Fibroblast of skin of left biceps (primary cell): ENCODE measurements at places on chromosomes 5 and 9.

DNA sequence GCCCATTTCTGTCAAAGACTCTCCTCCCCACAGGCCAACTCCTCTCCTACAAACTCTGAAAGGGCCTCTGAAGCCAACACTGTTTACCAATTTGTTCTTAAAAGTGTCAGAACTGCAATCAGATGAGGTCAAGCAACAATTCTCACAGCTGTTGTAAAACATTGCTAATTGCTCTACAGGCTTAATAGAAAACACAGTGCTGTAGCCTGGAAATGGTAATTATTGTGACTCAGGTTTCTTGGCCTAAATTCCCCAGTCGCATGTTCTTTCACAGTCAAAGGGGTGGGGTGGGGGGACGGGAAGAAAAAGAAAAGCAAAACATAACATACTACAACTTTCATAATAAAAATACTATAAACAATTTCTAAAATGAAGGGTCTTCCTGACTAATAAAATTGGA, 343.2 kb downstream of the DMAC1 start:
- DNase-seq = no peak

DNA sequence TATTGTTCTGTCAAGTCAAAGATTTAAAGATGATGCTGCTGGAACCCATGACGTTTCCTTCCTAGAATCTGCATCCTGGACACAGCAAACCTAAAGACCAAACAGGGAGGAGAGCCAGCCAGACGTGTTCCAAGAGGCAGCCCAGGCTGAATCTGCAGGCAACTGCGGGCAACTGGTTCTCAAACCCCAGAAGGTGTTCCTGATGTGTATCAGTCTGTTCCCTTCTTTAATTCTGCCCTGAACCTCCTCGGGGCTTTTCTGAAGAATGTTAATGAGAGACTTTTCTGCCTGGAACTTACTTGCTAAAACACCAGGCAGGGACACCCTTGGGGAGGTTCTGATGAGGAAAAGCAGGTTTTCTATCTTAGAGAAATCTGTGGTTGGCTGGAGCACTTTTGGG, 132.8 kb upstream of the RETREG1 start:
- no peak for DNase-seq

GRCh38 chr9:37262410-37262809, 142.0 kb downstream of the ZCCHC7 start:
- no peak for DNase-seq

GRCh38 chr9:68416936-68417564, 60.6 kb downstream of the PGM5 start:
- no peak for DNase-seq

DNA sequence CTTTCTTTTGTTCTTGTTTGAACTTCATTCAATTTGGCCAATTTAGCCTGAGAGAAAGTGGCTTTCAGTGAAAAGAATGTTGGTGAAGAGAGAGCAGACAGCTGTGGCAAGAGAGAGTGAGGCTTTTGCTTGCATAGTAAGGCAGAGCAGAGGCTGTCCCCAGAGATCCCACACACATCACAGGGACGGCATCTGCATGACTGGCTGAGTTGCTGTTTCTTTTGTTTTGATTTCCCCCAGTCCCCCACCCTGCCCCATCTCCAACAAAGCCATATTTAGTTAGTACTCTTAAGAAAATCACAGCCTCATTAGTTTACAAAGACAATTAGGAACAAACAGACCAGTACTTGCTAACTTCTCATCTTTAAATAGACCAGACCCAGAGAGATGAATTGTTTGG, 363.9 kb upstream of the SEMA6A start:
- DNase-seq = no peak

- DNase-seq = peak; percentile 78
Observed at GRCh38 chr5:166581826-166582225, 1709.6 kb upstream of the WWC1 start.

GRCh38 chr9:127166651-127167524, 44.5 kb upstream of the ANGPTL2 start:
- DNase-seq = no peak

- DNase-seq = no peak
Observed at GRCh38 chr9:129809346-129809745, 6.4 kb downstream of the TOR1B start.

DNA sequence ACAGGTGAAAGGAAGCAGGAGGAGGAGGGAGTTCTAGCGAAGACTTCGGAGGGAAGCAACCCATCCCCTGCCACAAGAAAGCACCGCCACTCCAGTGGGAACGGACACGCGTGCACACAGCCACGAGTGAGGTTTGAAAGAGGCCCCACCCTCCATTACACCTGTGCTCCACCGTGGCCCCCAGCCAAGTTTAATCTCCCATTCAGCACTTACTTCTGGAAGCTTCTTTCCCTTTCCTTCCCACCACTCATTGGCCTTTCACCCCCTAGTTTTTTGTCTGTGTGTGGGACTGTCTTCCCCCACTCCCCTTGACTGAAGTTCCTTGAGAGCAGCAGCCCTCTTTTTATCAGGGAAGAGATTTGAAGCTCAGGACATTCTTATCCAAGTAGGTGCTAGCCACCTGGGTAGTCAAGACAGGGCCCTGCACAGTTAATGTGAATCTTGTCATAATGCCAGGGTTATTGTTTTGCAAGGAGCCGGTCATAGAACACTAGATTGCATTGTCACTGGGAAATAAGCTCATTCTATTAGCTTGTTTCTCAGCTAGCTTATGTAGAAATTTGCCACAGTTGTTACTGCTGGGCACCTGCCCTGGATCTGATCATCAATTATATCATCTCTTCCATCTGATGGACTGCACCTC, 256.0 kb downstream of the DOCK8 start:
- DNase-seq = no peak

- DNase-seq = no peak
Observed at GRCh38 chr9:130484362-130485072, 39.8 kb downstream of the ASS1 start.

GRCh38 chr5:53194086-53194485, 84.5 kb upstream of the MOCS2 start:
- DNase-seq = no peak

GRCh38 chr5:55149308-55149795, 10.6 kb upstream of the GPX8 start:
- DNase-seq = no peak

DNA sequence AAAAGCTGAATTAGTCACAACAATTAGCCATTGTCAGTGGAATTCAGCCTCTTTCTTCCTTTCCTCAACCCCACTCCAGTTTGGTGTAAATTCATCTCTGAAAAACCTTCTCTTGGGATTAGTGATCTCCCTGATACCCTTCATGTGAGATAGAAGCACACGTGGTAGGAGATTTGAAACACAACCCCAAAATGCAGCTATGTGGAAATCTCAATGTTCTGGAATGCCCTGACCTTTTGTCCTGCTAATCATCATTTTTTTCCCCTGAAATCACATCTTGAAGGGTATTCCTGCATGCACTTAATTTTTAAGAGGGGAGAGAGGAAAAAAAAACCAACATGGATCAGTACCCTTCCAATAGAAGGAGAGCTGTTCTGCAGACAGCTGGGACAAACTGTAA, 612.6 kb downstream of the EBF1 start:
- DNase-seq = no peak

DNA sequence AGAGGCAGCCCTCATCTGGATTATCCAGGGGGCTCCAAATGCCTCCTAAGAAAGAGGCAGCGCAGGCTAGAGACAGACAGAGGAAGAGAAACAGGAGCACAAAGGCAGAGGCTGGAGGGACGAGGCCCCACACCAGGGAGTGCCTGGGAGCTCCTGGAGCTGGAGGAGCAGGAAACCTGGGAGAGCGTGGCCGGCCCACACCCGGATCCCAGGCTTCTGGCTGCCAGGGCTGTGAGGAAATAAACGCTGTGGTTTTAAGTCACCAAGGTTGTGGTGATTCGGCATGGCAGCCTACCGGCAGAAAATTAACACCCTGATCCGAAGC, 165.5 kb downstream of the OLFM1 start:
- DNase-seq = no peak
